Lower leg skin (tissue), 4 donors: ENCODE measurements at places on chromosomes 5 and 9. TPM values are rescaled to one million over a fixed set of nuclear protein-coding genes. Genes with fewer than 3 reads are reported as not detected.

DNA sequence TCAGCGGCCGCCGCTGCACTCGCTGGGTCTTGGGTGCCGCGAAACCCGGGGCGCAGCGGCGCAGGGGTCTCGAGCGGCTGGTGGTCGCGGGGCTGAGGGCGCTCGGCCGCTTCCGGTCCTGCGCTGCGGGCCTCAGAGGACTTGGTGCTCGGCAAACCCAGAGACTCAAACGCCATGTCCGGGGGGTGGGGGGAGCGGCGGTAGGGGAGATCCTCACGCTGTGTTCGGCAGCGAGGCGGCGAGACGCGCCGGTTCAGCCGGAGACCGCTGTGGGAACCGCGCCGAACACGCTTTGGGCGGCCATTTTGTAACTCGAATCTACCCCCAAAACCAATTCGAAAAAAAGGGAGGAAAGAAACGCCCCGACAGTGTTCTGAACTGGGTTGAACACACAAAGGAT lies 317.5 kb upstream of the CDH18 start:
- no peak for DNase-seq

GRCh38 chr5:162288647-162289296 lies 221.2 kb downstream of the GABRG2 start:
- DNase-seq, result no peak

GRCh38 chr5:36269478-36269877 lies 27.8 kb upstream of the NADK2 start:
- no peak for DNase-seq

DNA sequence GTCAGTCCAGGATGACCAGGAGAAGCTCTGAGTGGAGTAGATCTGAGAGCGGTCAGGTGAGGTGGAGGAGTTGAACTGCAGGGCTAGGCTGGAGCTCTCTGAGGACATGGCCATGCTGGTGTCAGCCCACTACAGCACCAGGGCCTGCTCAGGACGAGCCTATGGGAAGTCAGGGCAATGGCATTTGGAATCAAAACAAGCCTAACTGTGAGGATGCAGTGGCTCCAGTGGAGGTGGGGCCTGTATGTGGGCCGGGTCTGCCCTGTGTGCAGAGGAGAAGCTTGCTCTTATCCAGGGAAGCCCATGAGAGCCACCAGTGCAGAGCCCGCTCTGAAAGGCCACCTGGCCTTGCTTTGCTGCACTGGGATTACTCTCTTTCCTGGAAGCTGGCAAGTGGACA lies 11.1 kb downstream of the CXCL14 start:
- no peak for DNase-seq

GRCh38 chr5:134131578-134132350 lies 17.3 kb downstream of the TCF7 start:
- no peak for DNase-seq

DNA sequence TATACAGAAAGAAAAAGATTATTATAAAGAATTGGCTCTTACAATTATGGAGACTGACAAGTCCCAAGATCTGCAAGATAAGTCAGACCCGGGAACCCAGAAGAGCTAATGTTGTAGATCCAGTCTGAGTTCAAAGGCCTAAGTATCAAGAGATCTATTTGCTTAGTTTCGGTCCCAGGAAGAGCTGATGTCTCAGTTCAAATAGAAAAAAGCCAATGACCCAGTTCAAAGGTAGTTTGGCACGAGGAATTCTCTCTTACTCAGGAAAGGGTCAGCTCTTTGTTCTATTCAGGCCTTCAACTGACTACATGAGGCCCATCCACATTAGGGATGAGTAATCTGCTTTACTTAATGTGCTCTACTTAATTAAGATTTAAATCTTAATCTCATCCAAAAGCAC lies 128.3 kb upstream of the PLCXD3 start:
- DNase-seq, result no peak

GRCh38 chr9:19358701-19359100 lies 21.3 kb downstream of the RPS6 start:
- DNase-seq, result no peak

The CCL28 gene
- total RNA-seq, result 11.6 TPM

The RNF224 gene
- 2.4 TPM for total RNA-seq

The SH3TC2 gene
- 0.80 TPM for total RNA-seq

The TUSC1 gene
- 33.5 TPM for total RNA-seq

The UNC5A gene
- 0.25 TPM for total RNA-seq

The PROB1 gene
- total RNA-seq, result 0.25 TPM
